ENCODE measurements at places on chromosomes 12 and 14.

- no peak for DNase-seq
These were observed 61.0 kb downstream of the EPS8 start for GRCh38 chr12:15728118-15728598.

DNA sequence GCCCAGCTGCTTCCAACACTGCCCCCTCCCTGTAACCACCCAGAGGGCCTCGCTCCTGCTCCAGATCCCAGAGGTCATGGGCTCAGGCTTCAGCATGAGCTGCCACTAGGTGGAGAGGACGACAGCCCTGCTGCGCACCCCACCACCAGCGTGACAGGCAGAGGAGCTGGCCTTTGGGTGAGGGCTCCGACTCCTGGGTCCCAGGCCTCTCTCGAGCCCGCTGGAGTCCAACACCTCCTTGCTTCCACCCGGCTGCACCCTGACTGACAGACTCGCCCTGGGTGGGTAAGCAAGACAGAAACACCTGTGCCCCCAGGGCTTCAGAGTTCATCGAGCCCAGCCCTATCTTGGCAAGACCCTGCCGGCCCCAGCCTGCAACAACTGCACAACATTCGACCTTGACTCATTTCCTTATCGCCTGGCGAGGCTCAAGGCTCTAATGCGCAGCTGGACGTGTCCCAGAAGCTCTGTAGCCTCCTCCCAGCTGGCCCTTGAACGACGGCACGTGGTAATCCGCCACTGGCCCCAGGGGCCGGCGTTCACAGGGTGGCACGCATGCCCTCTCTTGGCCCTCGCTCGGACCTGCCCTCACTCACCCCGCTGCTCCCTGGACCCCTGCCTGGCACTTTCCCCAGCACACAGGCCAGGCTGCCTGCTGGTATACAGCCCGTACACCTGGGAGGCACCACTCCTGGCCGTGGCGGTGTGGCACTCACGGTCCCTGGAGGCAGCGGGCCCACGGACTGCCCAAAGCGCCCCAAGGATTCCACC lies 28.0 kb downstream of the VPS37B start:
- DNase-seq, result no peak

- no peak for DNase-seq
These were observed 41.1 kb downstream of the KICS2 start for GRCh38 chr12:64180951-64181350.

DNA sequence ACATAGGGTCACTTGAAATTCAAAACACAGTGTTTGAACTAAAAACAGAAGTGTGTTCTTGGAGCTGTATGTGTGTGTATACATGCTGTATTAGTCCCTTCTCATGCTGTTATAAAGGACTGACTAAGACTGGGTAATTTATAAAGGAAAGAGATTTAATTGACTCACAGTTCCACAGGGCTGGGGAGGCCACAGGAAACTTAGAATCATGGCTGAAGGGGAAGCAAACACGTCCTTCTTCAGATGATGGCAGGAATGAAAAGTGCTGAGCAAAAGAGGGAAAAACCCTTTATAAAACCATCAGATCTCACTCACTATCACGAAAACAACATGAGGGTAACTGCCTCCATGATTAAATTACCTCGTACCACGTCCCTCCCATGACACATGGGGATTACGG lies 224.1 kb downstream of the BCAT1 start:
- DNase-seq, result no peak

GRCh38 chr14:49619730-49620129 lies 696 bp downstream of the RPL36AL start:
- no peak for DNase-seq

DNA sequence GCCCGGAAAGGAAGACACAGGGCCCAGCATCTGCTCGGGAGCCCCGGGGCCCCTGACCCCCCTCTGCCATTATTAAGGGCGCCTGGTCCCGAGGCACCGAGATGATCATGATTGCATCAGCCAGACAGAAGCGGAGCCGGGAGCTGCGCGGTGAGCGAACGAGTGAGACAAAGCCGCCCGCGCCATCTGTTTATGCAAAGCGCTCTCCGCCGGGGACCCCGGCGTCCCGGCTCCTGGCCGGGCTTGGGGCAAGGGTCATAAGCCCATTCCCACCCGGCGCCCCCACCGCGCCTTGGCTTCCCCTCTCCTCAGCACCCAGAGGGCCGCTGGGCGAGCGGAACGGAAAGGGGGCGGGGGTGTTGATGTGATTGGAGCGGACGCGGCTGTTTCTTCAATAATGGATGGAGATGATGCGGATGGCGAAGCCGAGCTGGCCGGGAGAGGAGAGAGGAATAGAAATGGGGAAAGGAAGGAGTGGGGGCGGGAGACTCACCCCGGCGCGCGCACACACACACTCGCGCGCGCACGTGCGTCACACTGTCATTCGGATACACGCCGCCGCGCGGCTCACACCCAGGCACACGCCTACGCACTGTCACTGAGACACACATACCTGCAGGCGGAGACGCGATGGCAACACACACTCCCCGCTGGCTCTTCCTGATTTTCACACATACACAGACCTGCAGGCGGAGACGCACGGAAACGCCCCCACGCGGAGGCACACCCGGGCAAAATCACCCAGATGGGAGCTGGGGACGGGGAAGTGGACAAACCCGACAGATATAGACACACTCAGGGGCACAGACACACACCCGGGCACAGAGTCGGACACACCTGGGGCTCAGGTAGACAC lies 10.7 kb downstream of the STAC3 start:
- no peak for DNase-seq

DNA sequence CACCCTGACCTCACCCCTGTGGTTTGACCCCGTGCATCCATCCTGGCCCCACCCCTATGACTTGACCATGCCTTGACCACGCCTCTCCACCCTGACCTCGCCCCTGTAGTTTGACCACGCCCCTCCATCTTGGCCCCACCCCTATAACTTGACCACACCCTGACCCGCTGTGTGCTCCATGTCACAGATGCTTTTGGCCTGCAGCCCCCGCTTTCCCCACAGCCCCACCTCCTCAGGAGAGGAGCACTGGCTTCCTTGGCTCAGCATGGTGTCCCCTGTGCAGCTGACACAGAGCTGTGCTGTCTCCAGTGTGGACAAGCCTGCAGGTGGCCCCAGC lies 269.9 kb upstream of the SFSWAP start:
- DNase-seq, result no peak

- DNase-seq, result no peak
These were observed 873 bp upstream of the GSC start for GRCh38 chr14:94770815-94771157.

GRCh38 chr12:45522227-45522626 lies 207.3 kb upstream of the ARID2 start:
- no peak for DNase-seq

GRCh38 chr12:130615861-130616345 lies 100.2 kb downstream of the RIMBP2 start:
- DNase-seq, result no peak

DNA sequence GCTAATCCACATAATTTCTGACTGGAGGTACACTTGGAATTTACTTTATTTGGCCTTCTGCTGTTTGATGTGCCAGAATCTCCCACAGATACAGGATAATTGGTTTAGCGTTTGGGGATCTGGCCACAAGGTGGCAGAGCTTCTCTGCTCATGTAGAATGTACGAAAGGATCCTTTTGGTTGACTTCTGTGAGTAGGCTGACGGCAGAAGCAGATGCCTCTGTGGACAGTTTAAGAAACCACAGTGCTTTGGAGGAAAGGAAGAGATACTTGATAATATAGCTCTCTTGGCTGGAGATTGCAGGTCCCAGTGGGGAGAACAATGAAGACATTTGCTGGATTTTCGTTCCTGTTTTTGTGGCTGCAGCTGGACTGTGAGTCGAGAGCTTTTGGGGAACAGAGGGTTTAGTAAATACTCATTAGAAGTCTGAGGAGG lies 75.3 kb upstream of the OR4E1 start:
- peak; percentile 28 for DNase-seq

GRCh38 chr14:94426526-94426925 lies 26.1 kb downstream of the SERPINA11 start:
- DNase-seq, result no peak

DNA sequence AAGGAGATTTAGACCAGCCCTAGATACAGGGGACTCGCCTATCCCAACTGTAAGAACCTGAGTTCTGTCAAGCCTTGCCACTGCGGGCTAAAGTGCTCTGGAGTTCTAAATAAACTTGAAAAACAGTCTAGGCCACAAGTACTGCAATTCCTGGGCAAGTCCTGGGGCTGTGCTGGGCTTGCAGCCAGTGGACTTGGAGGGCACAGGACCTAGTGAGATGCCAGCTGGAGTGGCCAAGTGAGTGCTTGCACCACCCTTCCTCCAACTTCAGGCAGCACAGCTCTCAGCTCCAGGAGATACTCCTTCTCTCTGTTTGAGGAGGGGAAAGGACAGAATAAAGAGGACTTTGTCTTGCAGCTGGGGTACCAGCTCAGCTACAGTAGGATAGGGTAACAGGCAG lies 307.6 kb upstream of the FBXO33 start:
- DNase-seq, result no peak

DNA sequence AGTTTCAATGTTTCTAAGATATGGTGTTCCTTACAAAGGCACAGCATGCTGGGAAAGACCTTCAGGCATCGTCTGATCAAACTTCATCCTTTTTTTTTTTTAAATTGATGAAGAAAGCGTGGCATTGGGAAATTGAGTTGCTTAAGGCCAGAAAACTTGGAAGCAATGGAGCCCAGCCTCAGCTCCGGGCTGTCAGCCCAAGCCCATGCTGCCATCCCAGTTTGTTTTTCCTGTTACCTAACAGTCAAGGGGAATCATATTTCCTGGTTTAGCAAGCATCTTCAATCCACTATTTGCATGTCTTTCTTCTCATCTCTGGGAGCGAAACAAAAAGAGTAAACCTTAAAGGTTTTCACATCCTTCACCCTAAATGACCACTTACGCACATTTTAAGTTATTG lies 200.2 kb downstream of the CHST11 start:
- no peak for DNase-seq

- no peak for DNase-seq
These were observed 153.1 kb upstream of the DCN start for GRCh38 chr12:91335699-91336098.

- no peak for DNase-seq
These were observed 87.7 kb downstream of the PELI2 start for GRCh38 chr14:56205881-56206280.

- no peak for DNase-seq
These were observed 78.8 kb upstream of the EVL start for GRCh38 chr14:99986396-99986795.

DNA sequence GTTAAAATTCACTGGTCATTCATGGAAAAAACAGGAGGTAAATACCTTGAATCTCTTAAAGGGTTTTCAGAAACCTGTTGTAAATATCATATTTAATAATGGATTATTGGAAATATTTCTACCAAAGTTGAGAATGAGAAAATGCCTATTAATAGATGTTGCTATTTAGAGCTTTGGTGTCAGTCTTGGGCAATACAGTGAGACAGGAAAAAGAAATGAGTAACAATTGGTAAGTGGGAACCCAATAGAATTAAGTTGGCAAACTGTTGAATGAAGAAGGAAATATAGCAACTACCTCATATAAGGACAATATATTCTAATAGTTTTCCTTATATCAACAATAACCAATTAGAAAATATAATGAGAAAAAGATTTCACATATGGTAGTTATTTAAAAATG lies 78.0 kb downstream of the ATF7IP start:
- DNase-seq, result no peak

- DNase-seq, result no peak
These were observed 18.6 kb downstream of the PSMC1 start for GRCh38 chr14:90274808-90275457.

Data from GDM1 (cell line).